SK-N-MC (cell line): ENCODE measurements at places on chromosomes 3 and 15.

DNA sequence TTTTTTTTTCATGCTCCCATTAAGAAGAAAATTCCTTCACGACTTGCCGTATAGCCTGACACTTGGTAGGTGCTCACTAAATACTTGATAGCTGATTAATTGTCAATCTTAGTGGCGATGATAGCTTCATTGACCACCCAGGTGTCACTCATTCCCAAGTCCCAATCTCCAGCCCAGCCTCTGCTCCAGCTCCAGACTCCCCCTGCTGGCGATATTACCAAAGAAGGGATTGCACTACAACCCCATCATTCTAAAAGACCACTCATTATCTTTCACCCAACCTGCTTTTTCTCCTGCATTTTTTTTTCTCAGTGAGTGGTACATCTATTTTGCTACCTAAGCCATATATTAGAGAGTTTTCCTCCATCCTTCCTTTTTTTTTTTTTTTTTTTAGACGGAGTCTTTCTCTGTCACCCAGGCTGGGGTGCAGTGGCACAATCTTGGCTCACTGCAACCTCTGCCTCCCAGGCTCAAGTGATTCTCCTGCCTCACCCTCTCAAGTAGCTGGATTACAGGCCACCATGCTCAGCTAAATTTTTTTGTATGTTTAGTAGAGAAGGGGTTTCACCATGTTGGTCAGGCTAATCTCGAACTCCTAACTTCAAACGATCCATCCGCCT is 19.5 kb upstream of the COMMD2 start:
- DNase-seq: no peak

GRCh38 chr3:27340534-27340933 is 28.6 kb downstream of the NEK10 start:
- no peak for DNase-seq

DNA sequence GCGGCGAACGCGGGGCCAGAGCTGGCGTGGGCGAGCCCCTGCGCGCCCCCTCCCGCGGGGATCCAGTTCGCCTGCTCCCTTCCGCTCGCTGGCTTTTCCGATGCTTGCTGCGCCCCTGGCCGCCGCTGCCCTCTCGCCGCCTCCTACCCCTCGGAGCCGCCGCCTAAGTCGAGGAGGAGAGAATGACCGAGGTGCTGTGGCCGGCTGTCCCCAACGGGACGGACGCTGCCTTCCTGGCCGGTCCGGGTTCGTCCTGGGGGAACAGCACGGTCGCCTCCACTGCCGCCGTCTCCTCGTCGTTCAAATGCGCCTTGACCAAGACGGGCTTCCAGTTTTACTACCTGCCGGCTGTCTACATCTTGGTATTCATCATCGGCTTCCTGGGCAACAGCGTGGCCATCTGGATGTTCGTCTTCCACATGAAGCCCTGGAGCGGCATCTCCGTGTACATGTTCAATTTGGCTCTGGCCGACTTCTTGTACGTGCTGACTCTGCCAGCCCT is 721 bp downstream of the P2RY1 start:
- no peak for DNase-seq

GRCh38 chr3:176097027-176097426 is 1100.3 kb downstream of the TBL1XR1 start:
- no peak for DNase-seq

- no peak for DNase-seq
Observed at GRCh38 chr3:57169108-57169507, 4.0 kb upstream of the IL17RD start.

DNA sequence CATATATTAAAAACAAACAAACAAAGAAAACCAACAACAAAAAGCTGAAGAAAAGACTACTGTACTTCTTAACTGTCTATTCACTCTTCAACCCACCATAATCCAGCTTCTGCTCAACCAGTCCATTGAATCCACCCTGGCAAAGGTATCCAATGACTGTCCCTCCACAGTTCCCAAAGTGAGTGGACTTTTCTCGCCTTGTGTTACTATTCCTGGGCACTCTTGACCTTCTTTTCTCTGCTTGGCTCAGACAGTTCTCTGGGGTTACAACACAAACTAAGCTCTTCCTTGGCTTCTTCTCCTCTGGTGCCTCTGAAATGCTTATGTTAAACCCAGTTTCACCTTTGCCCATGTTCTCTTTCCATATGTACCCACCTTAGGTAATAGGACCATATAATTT is 420.2 kb downstream of the PLCL2 start:
- no peak for DNase-seq

DNA sequence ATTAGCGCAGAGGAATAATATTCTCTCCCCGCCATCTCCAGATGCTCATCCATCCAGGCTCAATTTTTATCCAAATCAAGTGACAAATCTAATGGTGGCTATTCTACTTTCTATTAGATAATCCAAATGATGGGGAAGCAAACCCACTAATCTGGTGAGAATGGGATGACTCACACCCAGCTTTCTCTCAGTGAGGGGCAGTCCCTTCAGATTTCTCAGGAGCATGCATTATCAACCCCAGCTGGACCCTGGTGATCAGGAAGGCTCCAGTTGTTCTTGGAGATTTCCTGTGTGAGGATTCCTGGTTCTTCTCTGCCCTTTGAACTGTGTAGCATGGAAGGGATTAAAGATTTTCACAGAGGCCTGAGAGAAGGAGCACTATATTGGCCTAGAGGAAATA is 358.0 kb downstream of the WDR72 start:
- no peak for DNase-seq

GRCh38 chr3:165210132-165210531 is 13.9 kb upstream of the SLITRK3 start:
- no peak for DNase-seq

DNA sequence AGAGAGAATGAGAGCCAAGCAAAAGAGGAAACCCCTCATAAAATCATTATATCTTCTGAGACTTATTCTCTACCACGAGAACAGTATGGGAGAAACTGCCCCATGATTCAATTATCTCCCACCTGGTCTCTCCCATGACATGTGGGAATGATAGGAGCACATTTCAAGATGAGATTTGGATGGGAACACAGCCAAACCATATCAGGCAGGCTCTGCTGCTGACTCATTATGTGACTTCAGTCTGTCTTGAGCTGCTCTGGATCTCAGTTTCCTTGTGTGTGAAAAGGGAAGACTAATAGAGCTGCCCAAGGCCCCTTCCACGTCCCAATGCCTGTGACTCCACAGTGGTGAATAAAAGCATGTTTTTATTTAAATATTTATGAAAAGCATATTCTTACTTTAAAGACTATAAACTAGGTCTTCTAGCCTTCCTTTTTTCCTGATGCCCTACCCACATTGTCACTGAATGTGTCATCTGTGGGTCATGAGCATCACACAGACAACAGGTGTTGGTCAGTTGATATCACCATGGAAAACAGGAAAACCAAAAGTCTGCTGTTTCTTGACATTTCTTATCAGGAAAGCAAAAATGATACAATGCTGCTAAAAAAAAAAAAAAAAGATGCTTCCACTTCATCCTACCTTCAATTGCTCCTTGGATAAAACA is 96.0 kb upstream of the PPP2R3A start:
- DNase-seq: no peak
